Mesothelial cell of epicardium (in vitro differentiated cells): ENCODE measurements at places on chromosomes 3 and 15.

DNA sequence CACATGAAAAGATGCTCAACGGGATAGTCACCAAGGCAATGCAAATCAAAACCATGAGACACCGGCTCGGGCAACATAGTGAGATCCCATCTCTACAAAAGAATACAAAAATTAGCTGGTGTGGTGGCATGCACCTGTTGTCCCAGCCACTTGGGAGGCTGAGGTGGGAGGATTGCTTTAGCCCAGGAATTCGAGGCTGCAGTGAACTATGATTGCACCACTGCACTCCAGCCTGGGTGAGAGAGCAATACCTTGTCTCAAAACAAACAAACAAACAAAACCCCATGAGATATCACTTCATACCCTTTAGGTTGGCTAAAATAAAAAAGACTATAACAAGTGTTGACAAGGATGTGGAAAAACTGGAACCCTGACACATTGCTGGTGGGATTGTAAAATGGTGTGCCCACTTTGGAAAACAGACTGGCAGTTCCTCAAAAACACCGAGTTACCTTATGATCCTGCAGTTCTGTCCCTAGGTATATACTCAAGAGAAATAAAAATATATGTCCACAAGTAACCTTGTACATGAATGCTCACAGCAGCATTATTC lies 3.8 kb upstream of the PPARG start:
- H3K4me1 ChIP-seq: peaks cover 30% of the 10 kb centered on the region
- H3K27me3 ChIP-seq: peaks cover 26% of the 10 kb centered on the region
- no peak overlapping the region for H3K27ac ChIP-seq
- DNase-seq: no peak

GRCh38 chr3:125151916-125152315 lies 60.6 kb downstream of the SLC12A8 start:
- H3K4me3 ChIP-seq: no peak overlapping the region
- H3K27me3 ChIP-seq: no peaks in the 10 kb centered on the region
- H3K27ac ChIP-seq: no peak overlapping the region
- peaks cover 4% of the 10 kb centered on the region for H3K4me1 ChIP-seq

DNA sequence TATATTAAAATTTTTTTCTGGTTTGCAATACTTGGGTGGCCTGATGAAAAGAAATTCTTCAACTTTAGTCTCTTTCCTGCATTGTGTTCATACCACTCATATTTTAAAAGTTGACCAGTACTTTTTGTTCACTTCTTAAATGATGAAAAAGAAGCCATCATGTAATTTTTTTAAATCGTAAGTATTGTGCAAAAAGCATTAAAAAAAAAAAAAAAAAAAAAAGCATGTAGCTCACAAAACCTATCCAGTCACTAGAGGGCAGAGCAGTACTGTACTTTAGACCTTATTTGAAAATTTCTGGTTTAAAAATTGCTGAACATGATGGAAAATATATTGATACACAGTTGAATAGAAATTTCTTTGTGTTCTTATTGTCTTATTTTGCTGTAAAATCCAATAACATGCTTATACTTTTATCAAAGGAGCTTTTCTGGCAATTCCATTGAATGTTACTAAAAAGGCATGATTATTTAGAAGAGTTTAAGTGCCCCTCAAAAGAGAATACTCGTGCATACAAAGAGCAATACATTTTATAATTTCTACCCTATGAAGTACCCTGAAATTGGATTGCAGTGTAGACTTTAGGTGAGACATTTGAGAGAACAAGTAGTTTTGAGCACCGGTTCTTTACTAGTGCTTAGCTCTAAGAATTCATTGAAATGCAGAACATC lies 137.7 kb downstream of the BBX start:
- no peaks in the 10 kb centered on the region for H3K27me3 ChIP-seq
- no peak for DNase-seq
- H3K4me3 ChIP-seq: no peak overlapping the region
- H3K36me3 ChIP-seq: no peaks in the 10 kb centered on the region
- no peak overlapping the region for H3K27ac ChIP-seq
- peaks cover 26% of the 10 kb centered on the region for H3K4me1 ChIP-seq

GRCh38 chr15:90190606-90191343 lies 10.4 kb upstream of the SEMA4B start:
- no peak for DNase-seq
- H3K27ac ChIP-seq: no peak overlapping the region
- H3K36me3 ChIP-seq: peaks cover 7% of the 10 kb centered on the region
- H3K4me3 ChIP-seq: no peak overlapping the region

GRCh38 chr3:105323274-105323599 lies 43.5 kb upstream of the ALCAM start:
- no peak overlapping the region for H3K27ac ChIP-seq
- H3K27me3 ChIP-seq: no peaks in the 10 kb centered on the region
- H3K4me1 ChIP-seq: no peaks in the 10 kb centered on the region
- no peak overlapping the region for H3K4me3 ChIP-seq
- no peak for DNase-seq
- peaks cover 5% of the 10 kb centered on the region for H3K36me3 ChIP-seq

GRCh38 chr15:67006083-67007065 lies 59.0 kb upstream of the SMAD3 start:
- no peaks in the 10 kb centered on the region for H3K27me3 ChIP-seq
- H3K4me1 ChIP-seq: no peaks in the 10 kb centered on the region
- no peaks in the 10 kb centered on the region for H3K36me3 ChIP-seq
- no peak overlapping the region for H3K4me3 ChIP-seq
- no peak overlapping the region for H3K27ac ChIP-seq
- no peak for DNase-seq

- H3K27ac ChIP-seq: no peak overlapping the region
- no peak overlapping the region for H3K4me3 ChIP-seq
- no peak for DNase-seq
- H3K4me1 ChIP-seq: no peaks in the 10 kb centered on the region
These were observed 468.4 kb upstream of the MDFIC2 start for GRCh38 chr3:70780790-70781189.

DNA sequence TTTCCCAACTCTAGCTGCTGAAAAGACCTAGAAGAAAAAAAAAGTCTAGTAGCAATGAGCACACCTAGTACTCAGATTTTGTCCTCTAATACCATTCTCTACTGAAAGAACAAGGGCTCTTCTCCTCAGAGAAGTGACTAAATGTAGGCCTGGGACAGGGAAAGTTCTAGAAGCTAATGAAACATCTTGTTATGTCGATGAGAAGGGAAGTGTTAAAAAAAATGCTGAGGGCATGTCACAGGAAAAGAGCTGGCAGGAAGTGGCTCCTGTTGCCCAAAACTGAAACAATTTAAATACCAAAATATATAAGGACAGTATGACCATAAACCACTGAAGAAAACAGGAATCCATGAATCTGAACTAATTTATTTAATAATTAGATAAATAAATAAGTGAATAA lies 581.4 kb upstream of the TBL1XR1 start:
- H3K4me3 ChIP-seq: no peak overlapping the region
- DNase-seq: no peak
- peaks cover 41% of the 10 kb centered on the region for H3K4me1 ChIP-seq
- no peaks in the 10 kb centered on the region for H3K36me3 ChIP-seq
- H3K27ac ChIP-seq: no peak overlapping the region
- no peaks in the 10 kb centered on the region for H3K27me3 ChIP-seq

GRCh38 chr3:43907508-43907858 lies 216.7 kb downstream of the ABHD5 start:
- H3K36me3 ChIP-seq: no peaks in the 10 kb centered on the region
- no peak for DNase-seq
- H3K27me3 ChIP-seq: peaks cover 36% of the 10 kb centered on the region
- no peak overlapping the region for H3K27ac ChIP-seq
- H3K4me1 ChIP-seq: no peaks in the 10 kb centered on the region
- no peak overlapping the region for H3K4me3 ChIP-seq

- no peak for DNase-seq
- no peak overlapping the region for H3K27ac ChIP-seq
- peak overlapping the region; percentile 46 for H3K4me3 ChIP-seq
These were observed 141.9 kb downstream of the PGPEP1L start for GRCh38 chr15:98865397-98866339.

DNA sequence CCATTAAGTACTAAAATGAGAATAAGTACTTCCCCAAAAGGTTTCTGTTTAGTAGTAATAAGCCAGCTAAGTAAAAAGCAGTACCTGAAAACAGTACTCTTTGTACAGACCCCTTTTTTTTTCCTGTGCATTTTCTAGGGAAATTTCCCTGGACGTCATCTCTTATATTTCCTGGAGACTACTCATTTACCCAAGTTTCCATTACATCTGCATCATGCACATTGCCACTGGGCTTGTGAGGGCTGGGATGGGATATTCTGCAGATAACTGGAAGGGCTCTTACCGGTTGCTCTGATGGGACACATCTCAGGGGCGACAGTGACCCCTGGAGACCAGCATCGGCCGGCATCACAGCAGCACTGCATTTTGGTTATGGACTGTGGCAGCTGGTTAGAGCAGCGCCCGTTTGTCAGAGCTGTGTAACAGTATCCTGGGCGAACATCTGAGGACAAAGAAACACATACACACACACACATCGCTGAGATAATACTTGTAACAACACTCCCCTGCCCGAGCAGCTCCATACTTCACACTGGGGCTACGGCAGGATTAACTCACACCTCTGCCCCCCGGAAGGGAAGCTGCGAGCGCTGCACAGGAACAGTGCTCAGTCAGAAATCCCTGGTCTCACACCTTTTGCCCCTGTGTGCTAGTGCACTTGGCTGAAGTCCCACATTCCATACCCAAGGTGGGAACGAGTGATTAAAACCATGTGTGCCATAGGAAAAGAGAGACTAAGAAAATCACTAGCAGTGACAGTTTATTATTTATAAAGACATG lies 124.9 kb downstream of the FBN1 start:
- no peak for DNase-seq
- no peak overlapping the region for H3K4me3 ChIP-seq
- H3K4me1 ChIP-seq: no peaks in the 10 kb centered on the region
- H3K27me3 ChIP-seq: no peaks in the 10 kb centered on the region
- H3K36me3 ChIP-seq: peaks cover 13% of the 10 kb centered on the region
- H3K27ac ChIP-seq: no peak overlapping the region

DNA sequence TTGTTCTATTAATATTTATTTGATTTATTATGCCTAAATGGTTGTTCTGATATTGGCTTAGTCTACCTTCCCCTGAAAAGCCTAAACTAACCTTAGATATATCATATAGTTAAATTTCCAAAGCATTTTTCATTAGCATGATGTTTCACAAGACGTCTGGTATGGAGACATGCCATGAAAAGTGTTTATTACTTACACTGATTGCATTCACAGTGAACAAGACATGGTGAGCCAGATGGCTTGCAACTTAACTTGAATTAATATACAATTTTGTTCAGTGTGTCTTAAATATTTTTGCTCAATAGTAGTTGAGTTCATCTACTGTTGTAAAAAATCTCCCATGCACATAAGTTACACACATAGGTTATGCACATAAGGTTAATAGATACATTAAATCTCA lies 758.4 kb downstream of the NSUN3 start:
- H3K27me3 ChIP-seq: no peaks in the 10 kb centered on the region
- H3K36me3 ChIP-seq: no peaks in the 10 kb centered on the region
- H3K4me1 ChIP-seq: no peaks in the 10 kb centered on the region
- H3K4me3 ChIP-seq: no peak overlapping the region
- H3K27ac ChIP-seq: no peak overlapping the region

DNA sequence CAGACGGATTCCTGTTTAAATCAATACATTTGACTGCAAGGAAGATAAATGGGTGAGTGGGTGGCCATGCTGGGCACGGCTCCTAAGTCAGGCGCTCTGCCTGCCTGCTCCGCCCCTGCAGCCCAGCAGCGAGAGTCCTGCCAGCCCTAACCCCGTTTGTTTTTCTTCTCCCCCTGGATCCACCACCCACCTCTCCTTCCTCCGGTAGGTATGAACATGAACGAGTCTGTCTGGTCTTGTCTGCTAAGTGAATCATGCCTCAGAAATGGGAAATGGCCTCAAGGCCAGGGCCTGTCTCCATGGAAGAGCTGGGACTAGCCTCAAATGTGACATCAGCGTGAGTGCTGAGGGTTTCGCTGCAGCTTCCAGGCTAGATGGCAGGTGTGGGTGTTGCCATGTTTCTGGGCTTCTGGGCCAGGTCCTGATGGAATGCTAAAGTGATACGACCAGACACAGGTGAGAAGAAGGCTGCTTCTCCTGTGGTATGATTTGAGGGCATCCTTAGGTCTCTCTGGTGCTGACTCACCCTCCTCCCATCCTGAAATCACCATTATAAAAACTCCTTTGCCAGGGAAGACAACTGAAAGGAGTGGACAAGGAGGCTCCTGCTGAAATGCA lies 5.6 kb upstream of the FEM1B start:
- H3K4me1 ChIP-seq: peaks cover 44% of the 10 kb centered on the region
- H3K36me3 ChIP-seq: no peaks in the 10 kb centered on the region
- peak; percentile 51 for DNase-seq
- H3K27ac ChIP-seq: peak overlapping the region; percentile 95

- H3K36me3 ChIP-seq: peaks cover 6% of the 10 kb centered on the region
- no peak overlapping the region for H3K27ac ChIP-seq
- peaks cover 9% of the 10 kb centered on the region for H3K4me1 ChIP-seq
- DNase-seq: no peak
- no peaks in the 10 kb centered on the region for H3K27me3 ChIP-seq
These were observed 102.7 kb downstream of the TBC1D5 start for GRCh38 chr3:17639765-17640164.
